Fibroblast of lung (primary cell): ENCODE measurements at places on chromosomes 5 and 9.

DNA sequence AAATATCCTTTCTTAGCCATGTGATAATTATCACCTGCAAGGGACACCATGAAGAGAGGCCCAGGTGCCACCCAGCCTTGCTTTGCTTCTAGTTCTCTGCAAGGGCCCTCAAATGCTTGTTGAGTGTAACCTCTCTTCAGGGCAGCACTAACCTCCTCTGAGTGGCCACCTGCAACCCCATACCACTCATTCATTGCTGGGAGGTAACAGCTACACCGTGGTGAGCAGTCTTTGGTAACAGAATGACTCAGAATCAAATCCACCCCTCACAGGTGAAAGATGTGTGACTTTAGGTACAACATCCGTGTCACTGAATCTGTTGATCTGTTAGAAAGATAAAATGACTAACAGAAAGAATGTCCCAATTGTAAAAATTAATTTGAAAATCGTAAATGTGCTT is 365.1 kb upstream of the TRPC7 start:
- no peak for DNase-seq

DNA sequence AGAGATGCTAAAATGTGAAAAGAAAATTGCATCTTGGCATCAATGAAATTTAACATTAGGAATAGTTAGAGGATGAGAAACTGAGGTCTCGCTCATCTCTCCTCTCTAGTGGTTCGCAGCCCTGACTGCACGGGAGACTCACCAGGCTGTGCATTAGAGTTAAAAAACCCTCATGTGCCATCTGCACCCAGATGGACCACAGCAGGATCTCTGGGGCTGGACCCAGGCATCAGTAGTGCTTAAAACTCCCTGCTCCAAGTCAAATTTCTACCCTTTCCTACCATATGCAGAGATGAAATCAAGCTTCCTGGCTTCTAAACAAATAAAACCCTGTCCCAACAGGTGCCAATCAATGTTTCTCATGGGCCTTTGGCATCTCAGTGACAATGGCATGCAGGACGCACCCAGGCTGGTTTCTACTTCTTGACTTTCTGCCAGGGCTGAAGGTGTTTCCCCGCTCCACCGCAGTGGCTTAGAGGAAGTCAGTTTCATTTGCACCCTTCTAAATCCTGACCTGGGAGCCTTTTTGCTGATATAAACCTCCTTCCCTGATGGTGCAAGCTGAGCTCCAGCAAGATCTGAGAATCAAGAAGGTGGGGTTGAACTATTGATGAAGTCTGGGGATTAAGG is 132.6 kb downstream of the NSG2 start:
- no peak for DNase-seq

DNA sequence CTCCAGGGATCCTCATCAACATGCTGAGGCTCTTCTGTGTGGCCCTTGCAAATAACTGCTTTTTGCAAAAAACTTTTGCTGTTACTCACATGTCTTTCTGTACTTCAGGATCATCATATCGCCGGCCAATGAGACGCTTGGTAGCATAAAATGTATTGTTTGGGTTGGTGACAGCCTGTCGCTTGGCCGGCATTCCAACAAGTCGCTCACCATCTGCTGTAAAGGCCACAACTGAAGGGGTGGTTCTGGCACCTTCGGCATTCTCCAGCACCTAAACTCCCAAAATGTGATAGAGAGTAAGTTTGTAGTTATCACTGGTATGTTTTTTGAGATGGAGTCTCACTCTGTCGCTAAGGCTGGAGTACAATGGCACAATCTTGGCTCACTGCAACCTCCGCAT is 4.3 kb downstream of the HSPA9 start:
- no peak for DNase-seq

GRCh38 chr5:40623480-40624420 is 56.0 kb upstream of the PTGER4 start:
- no peak for DNase-seq
